ENCODE measurements at places on chromosomes 7 and 10.

- DNase-seq, result no peak
These were observed 308.0 kb upstream of the KCND2 start for GRCh38 chr7:119964788-119965542.

- no peak for DNase-seq
These were observed 7.1 kb downstream of the MMRN2 start for GRCh38 chr10:86950349-86950748.

GRCh38 chr7:32070051-32070405, 179 bp downstream of the PDE1C start:
- DNase-seq, result no peak

- no peak for DNase-seq
These were observed 74.9 kb downstream of the MINPP1 start for GRCh38 chr10:87579563-87579962.

DNA sequence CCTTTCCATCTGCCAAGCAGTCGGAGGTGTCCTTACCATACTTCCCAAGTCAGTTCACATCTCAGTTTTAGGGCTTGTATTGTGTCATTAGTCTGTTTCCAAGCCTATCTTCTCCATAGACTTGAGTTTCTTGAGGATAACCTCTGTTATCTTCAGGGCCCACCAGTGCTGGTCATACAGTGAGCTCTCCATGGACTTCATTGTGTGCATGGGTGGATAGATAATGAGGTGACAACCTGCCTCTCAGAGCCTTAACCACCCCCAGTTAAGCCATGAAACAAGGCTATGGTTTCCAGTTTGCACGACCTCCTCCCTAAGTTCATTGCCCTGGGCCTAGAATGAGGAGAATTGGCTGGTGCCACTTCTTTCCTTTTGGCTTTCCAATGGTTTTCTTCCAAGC, 38.5 kb upstream of the WAC start:
- no peak for DNase-seq

DNA sequence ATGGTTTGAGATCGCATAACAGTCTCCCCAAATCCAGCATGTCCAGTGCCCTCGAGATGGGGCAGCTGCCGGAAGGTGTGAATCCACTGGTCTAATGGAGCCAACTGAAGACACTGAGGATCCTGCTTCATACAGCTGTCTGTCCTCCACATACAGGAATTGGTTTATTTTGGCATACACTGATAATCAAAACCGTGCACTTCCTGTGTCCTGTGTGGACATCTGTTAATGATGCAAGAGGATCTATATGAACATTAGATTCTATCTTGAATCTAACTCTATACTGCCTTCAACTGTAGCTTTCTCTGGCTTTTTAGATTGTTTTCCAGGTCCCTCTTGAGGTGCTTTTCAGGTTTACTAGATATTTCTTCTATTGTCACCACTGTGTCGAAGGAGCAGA, 3.0 kb upstream of the JAZF1 start:
- DNase-seq, result no peak

- no peak for DNase-seq
These were observed 62.1 kb upstream of the ZNF746 start for GRCh38 chr7:149559711-149560110.

DNA sequence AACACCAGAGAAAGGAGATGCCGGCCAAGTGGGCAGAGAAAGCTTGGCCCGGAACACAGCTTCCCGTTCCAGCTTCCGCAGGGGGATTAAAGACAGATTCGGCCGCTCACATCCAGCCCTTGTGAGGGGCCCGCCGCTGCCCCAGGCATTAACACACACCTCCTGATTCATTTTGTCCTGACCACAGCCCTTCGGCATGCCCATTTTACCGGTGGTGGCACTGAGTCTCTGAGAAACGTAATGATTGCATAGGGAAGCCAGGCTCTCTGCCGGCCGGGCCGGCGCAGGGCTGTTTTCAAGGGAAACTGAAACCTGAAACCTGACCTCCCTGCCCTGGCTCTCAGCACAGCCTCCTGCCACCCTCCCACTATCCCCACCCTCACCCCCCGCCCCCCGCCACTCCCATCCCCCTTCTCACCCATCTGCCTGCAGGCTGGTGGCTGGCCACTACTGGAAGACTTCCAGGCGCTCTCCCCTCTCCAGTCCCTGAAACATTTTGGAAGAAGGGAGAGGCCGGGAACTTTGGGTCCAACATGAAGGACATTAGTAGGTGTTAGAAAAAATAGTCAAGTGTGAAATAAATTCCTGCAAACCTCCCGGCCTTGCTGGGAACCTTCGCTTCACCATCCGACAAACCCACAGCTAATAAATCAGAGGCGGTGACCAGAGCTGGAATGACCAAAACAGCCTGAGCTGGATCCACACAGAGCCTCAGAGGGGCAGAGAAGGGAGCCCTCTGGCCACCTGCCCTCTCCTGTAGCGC, 83.5 kb upstream of the CUX1 start:
- DNase-seq, result no peak

DNA sequence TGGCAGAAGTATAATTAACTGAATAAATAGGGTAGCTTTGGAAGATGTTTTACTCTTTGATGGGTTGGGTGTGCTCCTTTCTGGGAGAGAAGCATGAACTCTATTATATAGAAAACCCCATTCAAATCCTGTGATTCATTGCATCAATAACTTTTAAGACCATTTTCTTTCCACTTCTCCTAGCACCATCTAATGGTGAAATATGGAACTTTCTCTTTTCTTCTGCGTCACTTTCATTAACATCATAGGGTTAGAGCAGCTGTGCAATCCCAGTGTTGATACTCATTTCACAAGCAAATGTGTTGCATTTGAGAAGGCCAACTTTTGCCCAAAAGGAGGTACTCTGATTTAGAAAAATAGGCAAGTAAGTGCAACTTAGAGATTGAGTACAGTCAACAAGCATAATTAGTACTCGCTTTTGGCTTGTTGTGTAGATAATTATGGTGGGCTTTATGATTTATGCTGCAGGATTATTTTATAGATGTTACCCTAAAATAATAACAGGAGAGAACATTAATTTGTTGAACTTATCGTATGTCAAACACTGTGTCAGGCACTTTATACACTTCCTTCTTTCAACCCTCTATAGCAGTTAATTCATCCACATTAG, 92.9 kb downstream of the CPED1 start:
- no peak for DNase-seq

GRCh38 chr10:73887294-73888039, 13.1 kb upstream of the CAMK2G start:
- peak; percentile 56 for DNase-seq

DNA sequence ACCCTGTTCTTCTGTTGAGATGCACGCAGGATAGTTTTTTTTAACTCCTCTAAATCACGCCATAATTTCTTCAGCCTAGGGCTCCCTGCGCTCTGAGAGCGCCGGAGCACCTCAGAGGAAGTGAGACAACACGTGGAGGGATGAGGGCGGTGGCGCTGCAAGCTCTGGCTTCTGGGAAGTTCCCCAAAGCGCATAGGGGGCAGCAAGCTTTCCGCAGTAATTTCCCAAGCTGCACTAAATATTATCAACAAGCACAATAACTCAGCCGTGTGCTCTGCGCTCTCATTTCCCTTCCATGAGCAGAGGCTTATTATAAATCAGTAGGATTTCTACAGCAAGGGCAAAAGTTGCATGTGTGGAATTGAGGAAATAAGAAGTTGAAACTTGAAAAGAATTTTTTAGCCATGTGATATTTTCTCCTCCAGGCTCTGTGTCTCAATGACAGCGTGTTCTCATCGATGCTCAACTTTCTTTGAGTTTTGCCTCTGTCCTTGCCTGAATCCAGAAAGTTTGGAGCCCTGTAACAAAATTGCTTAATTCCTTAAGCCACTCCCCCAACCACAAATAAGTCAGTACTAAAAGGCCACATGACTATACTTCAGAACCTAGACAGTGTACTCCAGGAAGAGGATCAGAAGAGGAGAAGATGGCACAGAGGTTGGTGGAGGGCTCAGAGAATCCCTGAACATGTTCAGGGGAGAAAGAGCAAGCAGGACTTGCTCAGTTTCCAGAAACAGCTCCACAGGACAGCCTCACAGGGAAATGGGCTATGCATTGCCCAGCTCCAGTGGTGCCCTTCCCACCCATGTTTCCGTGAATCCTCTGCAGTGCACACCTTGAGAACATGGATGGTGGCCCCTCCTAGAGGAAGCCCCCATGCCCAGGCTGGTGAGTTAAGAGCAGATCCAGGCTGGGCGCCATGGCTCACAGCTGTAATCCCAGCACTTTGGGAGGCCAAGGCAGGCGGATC, 221.5 kb upstream of the GHITM start:
- no peak for DNase-seq

GRCh38 chr7:103915680-103916357, 73.6 kb downstream of the RELN start:
- DNase-seq, result no peak

- DNase-seq, result no peak
These were observed 74.9 kb upstream of the OGDHL start for GRCh38 chr10:49837051-49837478.

GRCh38 chr7:151864081-151864480, 12.8 kb downstream of the PRKAG2 start:
- no peak for DNase-seq

DNA sequence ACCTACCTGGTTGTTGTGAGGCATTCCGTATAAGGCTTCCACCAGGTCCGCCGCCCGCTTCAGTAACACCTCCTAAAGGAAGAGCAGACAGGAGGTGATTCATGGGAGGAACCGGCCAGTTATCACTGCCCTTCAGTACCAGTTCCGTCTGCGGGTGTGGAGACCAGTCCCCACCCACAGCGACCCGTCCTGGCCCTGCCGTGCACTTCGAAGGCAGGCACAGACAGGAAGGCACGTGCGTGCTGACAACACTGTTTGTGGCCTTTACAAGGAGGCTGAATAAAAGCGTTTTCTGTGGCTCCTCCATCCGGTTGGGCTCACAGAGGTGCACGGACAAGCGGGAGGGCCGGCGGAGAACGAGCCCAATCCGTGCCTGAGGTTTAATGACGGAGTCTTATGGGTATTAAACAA, 120.9 kb downstream of the EBF3 start:
- no peak for DNase-seq

- no peak for DNase-seq
These were observed 33.4 kb downstream of the CCM2 start for GRCh38 chr7:45033261-45033930.

- DNase-seq, result no peak
These were observed 28.9 kb downstream of the ADAP1 start for GRCh38 chr7:925601-926000.

DNA sequence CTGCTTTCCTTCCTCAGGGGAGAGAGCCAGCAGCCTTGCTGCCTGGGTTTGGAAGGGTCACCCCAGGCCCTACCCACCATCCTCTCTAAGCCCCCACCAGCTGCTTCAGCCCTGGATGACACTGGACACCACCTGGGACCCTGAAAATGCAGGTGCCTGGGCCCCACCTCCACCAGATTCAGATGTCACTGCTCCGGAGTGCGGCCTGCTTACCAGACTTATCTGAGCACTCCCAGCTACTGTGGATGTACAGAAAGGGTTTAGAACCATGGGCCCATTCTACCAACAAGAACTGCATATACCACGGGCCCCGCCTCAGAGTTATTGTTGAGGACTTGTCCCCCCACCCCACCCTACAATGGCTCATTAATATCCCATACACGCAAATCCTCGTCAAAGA, 172.3 kb downstream of the PTPRN2 start:
- DNase-seq, result no peak

- no peak for DNase-seq
These were observed 1.5 kb downstream of the TMEM229A start for GRCh38 chr7:124031406-124031805.

DNA sequence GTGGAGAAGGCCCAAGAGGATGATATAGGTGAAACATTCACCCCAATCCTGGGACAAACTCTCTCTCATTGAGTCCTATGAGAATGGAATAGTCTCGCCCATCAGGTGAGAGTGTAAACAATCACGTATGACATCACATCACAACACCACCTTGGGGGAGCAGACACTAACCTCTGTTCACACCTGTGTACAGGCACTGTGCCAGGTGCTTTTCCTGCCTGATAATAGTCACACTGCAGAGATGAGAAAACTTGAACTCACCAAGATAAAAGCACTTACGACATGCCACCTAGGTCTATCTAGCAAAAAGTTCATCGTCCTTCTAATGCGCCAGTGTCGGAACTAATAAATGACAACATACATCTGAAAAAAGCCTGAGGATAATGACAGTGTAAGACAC, 187.8 kb downstream of the FAM107B start:
- DNase-seq, result no peak

DNA sequence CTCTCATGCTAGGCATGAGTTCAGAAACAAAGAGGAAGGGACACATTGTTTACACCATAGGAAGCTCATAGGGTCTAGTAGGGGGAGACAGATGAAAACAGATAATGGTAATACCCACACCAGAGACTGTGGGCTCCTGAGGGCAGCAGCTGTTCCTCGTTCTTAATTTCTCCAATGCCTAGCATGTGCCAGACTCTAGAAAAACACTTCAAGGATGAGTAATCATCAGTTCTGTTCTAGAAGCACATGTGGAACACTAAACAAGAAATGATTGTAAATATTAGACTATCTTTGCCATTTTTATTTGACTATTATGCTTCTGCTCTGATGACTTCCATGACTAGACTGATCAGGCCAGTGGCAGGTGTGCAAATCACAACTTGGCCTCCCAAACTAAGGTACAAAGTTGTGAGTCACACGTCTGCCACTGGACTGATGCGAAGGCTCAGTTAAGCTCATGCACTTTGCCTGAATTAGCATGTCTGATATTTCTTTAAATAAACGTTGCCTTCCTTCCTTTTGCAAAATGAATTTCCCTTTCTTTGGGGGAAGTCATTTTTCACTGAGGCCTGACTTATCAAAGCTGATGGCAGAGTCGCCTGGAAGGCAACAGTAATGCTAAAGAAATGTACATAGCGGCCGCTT, 89.2 kb upstream of the FGL2 start:
- no peak for DNase-seq

- DNase-seq, result no peak
These were observed 321.9 kb downstream of the REEP3 start for GRCh38 chr10:63843107-63843506.

GRCh38 chr10:126131341-126131740, 235.0 kb downstream of the FANK1 start:
- DNase-seq, result no peak

DNA sequence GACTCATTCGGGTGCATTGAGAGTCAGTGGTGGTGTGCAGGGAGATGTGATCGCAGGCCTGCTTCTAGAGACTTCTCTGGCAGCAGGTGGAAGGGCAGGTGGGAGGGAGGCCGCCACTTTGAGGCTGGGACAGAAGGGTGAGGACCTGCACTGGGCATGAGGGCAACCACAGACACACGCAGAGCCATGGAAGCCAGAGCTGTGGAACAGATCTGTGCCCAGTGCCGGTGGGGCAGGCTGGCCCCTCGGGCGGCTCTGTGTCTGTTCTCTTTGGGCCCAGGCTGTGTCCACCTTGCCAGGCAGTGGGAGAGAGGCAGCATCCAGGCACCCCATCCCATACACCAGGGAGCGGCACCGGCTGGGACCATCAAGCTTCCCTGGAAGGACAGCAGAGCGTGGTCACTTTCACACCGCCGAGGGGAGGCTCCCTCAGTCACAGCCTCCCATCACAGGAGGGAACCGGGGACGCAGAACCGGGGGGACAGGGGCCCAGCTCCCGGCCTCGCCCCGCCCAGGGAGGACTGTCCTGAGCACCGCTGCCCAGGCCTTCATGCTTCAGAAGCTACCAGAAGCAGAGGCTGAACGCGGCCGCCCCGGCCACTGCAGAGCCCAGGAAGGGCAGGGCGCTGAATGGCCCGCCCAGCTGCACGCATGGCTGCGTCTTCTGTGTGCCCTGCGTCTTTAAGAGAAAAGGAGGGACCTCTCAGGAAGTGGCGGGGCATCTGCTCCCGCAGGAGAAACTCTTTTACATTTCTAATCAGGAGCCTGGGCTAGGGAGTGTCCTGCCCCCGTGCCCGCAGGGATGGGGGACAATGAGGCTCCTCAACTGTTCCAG, 32.1 kb downstream of the EN2 start:
- no peak for DNase-seq

GRCh38 chr7:835485-836401, 3.5 kb downstream of the SUN1 start:
- DNase-seq, result no peak
